ENCODE measurements at places on chromosomes 2 and 18. TPM values are rescaled to one million over a fixed set of nuclear protein-coding genes. Genes with fewer than 3 reads are reported as not detected.

- no peak for DNase-seq
Observed at GRCh38 chr2:64861452-64862397, 127.5 kb upstream of the SLC1A4 start.

PJVK gene
- 1.5 TPM for polyA plus RNA-seq

DNA sequence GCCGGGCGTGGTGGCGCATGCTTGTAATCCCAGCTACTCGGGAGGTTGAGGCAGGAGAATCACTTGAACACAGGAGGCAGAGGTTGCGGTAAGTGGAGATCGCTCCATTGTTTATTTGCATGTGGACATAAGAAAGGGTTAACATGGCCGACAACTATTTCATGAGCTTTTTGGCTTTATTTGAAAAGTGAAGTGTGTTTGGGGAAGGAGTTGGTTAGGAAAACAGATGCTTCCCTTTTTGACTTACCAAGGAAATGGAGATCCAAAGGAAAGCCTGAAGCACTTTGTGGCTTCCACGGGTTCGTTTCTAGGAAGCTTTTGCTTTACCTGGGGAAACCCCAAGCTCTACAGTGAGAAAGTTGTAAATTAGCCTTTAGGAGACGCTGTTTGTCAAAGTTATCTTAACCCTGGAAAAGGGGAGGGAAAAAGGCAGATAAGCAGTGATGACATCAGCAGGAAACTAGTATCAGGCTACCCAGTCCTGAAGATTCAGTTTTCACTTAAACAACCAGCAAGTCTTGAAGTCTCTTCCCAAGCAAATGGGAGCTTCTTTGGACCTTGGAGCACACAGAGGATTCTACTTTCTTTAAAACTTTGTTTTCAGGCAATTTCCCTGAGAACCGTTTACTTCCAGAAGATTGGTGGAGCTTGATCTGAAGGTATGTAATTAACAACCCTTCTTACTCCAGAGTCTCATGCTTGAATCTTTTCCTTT lies at the start of gene CASP10:
Gene CASP10 (plus strand): TSS at position 492 of the 715 bp plus-strand sequence. CDS start 2,637 bp downstream, outside the sequence.
- no peak for DNase-seq

DNA sequence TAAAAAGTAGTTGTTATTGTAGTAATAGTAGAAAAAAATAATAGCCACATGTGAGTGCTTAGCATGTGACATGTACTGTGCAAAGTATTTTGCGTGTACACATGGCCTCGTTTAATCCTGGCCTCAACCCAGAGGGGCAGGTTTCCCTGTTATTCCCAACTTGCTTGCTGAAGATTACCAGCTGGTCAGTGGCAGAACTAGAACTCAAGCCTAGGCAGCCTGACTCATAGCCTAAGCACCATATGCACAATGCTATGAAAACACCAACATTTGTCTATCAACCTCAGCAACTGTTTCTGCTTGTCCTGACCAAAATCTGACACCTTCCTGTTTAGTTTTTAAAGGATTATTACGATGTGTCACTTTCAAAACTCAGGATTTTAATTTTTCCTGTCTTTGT lies 234.9 kb upstream of the SMAD7 start:
- DNase-seq = no peak

MAPK4 gene
- polyA plus RNA-seq = not detected

POTEF gene
- not detected for polyA plus RNA-seq

WDR54 gene
- polyA plus RNA-seq = 26.0 TPM

DNA sequence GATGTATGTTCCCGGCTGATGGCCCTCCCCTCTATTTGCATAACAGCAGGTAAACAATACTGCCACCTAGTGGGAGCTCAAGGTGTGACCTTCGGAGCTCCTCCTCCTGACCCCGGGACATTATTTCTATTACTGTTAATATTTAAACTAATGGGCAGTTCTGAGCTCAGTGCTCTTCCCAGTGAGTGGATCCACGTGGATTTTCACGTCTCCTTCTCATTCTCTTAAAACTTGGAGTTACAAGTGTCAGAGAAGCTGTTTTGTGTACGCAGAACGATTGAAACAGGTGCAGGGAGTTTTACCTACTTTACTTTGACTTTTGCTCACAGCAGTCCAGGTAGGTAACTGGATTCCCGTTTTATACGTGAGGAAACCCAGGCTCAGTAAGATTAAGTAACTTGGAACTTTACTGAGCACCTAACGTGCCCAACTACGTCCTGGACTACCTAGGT lies 127.3 kb downstream of the PRKCE start:
- DNase-seq = no peak

DNA sequence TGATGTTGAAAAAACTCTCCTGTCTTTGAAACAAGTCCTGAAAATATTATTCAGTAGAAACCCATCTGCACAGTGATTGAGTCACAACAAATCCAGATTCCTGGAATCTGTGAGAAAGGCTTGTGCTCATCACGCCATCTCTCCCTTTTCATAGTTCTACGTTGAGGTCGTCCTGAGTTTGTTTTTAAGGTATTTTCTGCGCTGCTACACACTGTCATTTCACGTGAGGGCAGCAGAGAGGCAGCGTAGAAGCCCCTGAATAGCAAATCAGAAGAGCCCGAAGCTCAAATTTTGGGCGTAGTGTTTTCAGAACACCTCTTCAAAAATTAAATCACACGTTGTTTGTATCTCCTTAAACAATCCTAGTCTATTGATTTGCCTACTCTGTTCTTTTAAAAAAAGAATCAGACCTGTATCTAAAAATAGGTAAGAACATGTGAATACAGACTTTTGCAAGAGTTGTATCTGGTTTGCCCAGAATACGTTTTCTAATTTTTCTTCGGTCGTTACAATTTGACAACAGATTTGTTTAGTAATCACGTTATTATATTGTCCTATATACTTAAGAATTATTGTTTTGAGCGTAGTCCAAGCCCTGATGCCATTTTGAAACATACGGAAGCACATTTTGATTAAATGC lies 61.6 kb upstream of the SLC38A11 start:
- peak; percentile 40 for DNase-seq

DNA sequence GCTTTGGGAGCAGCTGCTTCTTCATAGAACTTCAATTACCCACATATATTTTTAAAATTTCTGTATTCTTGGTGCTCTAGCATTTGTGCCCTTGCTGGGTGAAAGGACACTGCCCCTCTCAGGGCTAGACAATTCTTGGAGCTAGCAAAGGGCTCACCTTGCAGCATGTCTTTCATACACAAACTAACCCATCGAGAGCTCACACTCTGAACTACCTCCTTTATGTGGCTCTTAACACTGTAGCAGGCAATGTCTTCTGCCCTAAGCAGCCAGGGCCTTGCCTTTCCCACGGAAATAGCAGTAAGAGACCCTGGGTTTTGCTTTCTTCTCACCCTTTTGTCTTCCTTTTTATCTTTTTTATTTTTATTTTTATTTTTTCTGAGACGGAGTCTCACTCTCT lies 234.0 kb downstream of the ACTR3 start:
- no peak for DNase-seq

DNA sequence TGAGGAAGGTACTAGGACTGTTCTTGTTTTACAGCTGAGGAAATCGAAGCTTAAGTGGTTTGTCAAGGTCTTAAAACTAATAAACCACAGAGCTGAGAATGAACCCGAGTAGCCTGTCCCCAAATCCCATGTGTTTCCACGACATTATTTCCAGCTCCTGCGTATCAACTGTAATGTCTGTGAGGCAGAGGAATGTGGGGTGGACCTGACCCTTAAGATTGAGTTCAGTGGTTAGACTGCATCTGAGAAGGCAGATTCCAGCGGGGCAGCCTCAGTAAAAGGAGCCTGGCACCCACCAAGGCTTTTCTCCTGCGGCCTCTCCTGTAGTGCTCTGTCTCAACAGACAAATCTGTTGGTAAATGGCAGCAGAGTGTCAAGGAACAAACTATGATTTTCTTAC lies 81.9 kb upstream of the TMEM178A start:
- no peak for DNase-seq

Measured in BJ (cell line).